Keratinocyte (primary cell): ENCODE measurements at places on chromosomes 16 and 17. TPM values are rescaled to one million over a fixed set of nuclear protein-coding genes. Genes with fewer than 3 reads are reported as not detected.

AP2B1 gene
- polyA plus RNA-seq: 151 to 209 TPM (median 189 TPM) in 3 replicates

UNC45B gene
- 0.03 to 0.04 TPM in 2 of 3 replicates, not detected in the other for polyA plus RNA-seq

IL32 gene
- 0.28 to 0.67 TPM (median 0.31 TPM) in 3 replicates for polyA plus RNA-seq

PPL gene
- 23.5 to 26.6 TPM (median 25.3 TPM) in 3 replicates for polyA plus RNA-seq

RANBP10 gene
- 9.3 to 9.9 TPM (median 9.5 TPM) in 3 replicates for polyA plus RNA-seq

- no peak for DNase-seq
- H3K4me3 ChIP-seq: no peak overlapping the region
- H3K4me1 ChIP-seq: no peaks in the 10 kb centered on the region
- H3K36me3 ChIP-seq: no peaks in the 10 kb centered on the region
- H3K27ac ChIP-seq: no peak overlapping the region
These were observed 10.0 kb downstream of the SLC22A31 start for GRCh38 chr16:89190150-89190958.

DNA sequence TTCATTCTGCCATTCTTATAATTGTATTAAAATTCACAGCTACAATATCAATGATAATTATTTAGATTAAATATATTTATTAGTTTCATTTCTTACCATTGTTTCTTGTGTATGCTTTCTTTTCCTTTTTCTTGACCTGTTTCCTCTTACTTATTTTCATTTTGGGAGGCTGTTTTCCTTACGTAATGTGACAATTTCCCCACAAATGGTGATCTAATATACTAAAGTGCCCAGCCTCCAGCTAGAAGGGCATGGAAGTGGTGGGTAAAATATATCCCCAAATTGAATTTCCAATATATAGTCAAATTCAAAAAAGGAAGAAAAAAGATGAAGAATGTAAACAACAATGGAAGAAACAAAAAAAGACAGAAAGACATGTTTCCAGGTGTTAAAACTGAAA, 1.5 kb upstream of the ABCA6 start:
- no peak for DNase-seq
- H3K4me1 ChIP-seq: no peaks in the 10 kb centered on the region
- H3K27me3 ChIP-seq: no peaks in the 10 kb centered on the region
- no peak overlapping the region for H3K4me3 ChIP-seq
- H3K36me3 ChIP-seq: no peaks in the 10 kb centered on the region

DNA sequence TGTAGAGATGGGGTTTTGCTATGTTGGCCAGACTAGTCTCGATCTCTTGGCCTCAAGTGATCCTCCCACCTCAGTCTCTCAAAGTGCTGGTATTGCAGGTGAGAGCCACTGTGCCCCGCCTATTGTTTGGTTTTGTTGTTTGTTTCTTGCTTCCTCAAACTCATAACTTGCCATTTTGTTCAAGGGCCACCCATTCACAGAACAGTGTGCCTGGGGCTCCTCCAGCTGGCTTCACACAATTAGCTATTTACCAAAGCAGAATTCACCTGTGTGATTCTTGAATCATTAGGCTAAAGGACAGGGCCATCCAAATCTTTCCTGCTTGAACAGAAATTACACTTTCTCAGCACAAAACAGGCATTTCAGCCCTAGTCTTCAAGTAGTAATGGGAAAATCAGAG, 7.2 kb downstream of the ABHD15 start:
- no peak overlapping the region for H3K27ac ChIP-seq
- H3K4me3 ChIP-seq: no peak overlapping the region
- DNase-seq: no peak
- H3K36me3 ChIP-seq: peaks cover 4% of the 10 kb centered on the region

GRCh38 chr16:69087161-69087581, 18.3 kb upstream of the HAS3 start:
- no peak overlapping the region for H3K4me3 ChIP-seq
- no peak overlapping the region for H3K27ac ChIP-seq
- no peak for DNase-seq
- H3K27me3 ChIP-seq: no peaks in the 10 kb centered on the region
- H3K4me1 ChIP-seq: peaks cover 18% of the 10 kb centered on the region

DNA sequence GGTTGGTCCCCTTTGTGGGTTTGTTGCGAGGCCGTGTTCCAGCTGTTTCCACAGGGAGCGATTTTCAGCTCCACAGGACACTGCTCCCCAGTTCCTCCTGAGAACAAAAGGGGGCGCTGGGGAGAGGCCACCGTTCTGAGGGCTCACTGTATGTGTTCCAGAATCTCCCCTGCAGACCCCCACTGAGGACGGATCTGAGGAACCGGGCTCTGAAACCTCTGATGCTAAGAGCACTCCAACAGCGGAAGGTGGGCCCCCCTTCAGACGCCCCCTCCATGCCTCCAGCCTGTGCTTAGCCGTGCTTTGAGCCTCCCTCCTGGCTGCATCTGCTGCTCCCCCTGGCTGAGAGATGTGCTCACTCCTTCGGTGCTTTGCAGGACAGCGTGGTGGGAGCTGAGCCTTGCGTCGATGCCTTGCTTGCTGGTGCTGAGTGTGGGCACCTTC, 27.3 kb upstream of the STH start:
- H3K4me1 ChIP-seq: no peaks in the 10 kb centered on the region
- no peaks in the 10 kb centered on the region for H3K36me3 ChIP-seq
- H3K27ac ChIP-seq: no peak overlapping the region
- H3K4me3 ChIP-seq: no peak overlapping the region
- DNase-seq: no peak

DNA sequence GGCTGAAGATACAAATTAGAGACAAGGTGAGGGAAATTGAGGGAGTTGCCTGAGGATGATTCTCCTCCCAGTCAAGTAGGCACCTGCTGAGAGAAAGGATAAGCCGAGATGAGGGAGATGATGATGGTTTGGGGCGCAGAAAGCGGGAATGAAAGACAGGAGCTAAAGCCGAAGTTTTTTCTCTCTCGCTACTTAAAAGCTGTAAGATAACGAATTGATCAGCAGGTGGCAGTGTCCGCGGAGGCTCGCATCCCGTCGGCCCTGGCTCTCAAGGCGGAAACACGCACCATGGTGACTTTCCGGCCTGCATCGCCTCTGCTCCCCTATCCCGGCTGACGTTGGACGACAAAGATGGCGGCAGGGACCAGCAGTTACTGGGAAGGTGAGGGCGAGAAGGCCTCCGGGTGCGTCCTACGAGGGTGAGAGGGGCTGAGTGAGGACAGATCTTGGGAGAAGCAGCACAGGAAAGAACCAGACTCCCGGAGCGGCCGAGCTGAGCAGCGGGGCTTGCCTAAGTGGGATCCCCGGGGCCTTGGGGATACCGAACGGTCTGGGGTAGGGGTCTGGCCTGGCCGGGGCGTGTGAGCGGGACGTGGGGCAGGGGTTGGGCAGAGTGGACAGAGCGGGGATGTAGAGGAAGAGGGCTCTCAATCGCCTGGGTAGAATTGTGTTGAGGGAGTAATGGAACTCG, at the start of gene GOSR1:
Gene GOSR1, plus strand, starts transcription at position 326 of the 691 bp plus-strand sequence. Its CDS starts 26 bp downstream, at position 352.
- H3K27me3 ChIP-seq: no peaks in the 10 kb centered on the region
- peak within 1 kb of the TSS; percentile 83 for H3K4me3 ChIP-seq
- peak within 1 kb of the TSS; percentile 91 for H3K27ac ChIP-seq
- H3K4me1 ChIP-seq: peaks cover 14% of the 10 kb centered on the region

DNA sequence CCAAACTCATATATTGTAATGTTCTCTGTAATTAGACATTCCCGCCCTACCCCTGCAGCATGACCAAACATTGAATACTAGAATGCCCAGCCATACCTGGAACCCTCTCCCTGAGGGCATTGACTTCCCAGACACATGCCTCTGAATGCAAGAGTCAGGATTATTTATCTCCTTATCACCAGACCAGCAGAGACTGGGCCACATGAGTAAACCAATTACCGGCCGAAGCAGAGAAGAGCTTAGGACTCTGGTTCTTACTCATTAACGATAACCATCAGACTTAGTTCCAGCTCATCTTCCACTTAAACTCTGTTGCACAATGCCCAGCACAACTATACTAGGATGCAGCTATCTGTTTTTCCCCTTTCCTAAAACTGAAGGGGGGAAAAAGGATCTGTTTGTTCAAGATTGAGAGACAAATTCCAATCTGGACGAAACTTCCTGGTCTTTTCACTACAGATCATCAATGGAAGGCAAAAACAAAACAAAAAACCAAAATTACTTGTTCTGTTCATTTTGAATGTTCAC, 88.2 kb upstream of the CORO6 start:
- H3K27ac ChIP-seq: peak overlapping the region; percentile 48
- no peak overlapping the region for H3K4me3 ChIP-seq
- H3K4me1 ChIP-seq: peaks cover 28% of the 10 kb centered on the region
- no peaks in the 10 kb centered on the region for H3K36me3 ChIP-seq
- no peaks in the 10 kb centered on the region for H3K27me3 ChIP-seq
- DNase-seq: peak; percentile 90

GRCh38 chr17:80845069-80845862, 146.4 kb upstream of the CHMP6 start:
- no peak overlapping the region for H3K27ac ChIP-seq
- peaks cover 4% of the 10 kb centered on the region for H3K4me1 ChIP-seq
- no peak overlapping the region for H3K4me3 ChIP-seq
- no peaks in the 10 kb centered on the region for H3K27me3 ChIP-seq
- no peak for DNase-seq

GRCh38 chr16:2467528-2468232, 3.4 kb upstream of the NTN3 start:
- H3K27me3 ChIP-seq: peaks cover 28% of the 10 kb centered on the region
- peaks cover 11% of the 10 kb centered on the region for H3K4me1 ChIP-seq
- H3K36me3 ChIP-seq: no peaks in the 10 kb centered on the region
- H3K4me3 ChIP-seq: peak overlapping the region; percentile 59
- no peak overlapping the region for H3K27ac ChIP-seq

GRCh38 chr16:23504453-23505179, 5.7 kb downstream of the GGA2 start:
- H3K27ac ChIP-seq: peak overlapping the region; percentile 89
- H3K36me3 ChIP-seq: no peaks in the 10 kb centered on the region
- H3K27me3 ChIP-seq: no peaks in the 10 kb centered on the region
- H3K4me1 ChIP-seq: peaks cover 49% of the 10 kb centered on the region
- peak overlapping the region; percentile 12 for H3K4me3 ChIP-seq

- no peak for DNase-seq
- H3K4me1 ChIP-seq: peaks cover 16% of the 10 kb centered on the region
- no peaks in the 10 kb centered on the region for H3K27me3 ChIP-seq
- peak overlapping the region; percentile 40 for H3K27ac ChIP-seq
- H3K4me3 ChIP-seq: peak overlapping the region; percentile 63
- peaks cover 1% of the 10 kb centered on the region for H3K36me3 ChIP-seq
These were observed 587 bp downstream of the PLD6 start for GRCh38 chr17:17205368-17206123.

GRCh38 chr17:18368946-18369345, 5.6 kb upstream of the SHMT1 start:
- H3K27ac ChIP-seq: no peak overlapping the region
- DNase-seq: no peak
- H3K4me3 ChIP-seq: no peak overlapping the region

DNA sequence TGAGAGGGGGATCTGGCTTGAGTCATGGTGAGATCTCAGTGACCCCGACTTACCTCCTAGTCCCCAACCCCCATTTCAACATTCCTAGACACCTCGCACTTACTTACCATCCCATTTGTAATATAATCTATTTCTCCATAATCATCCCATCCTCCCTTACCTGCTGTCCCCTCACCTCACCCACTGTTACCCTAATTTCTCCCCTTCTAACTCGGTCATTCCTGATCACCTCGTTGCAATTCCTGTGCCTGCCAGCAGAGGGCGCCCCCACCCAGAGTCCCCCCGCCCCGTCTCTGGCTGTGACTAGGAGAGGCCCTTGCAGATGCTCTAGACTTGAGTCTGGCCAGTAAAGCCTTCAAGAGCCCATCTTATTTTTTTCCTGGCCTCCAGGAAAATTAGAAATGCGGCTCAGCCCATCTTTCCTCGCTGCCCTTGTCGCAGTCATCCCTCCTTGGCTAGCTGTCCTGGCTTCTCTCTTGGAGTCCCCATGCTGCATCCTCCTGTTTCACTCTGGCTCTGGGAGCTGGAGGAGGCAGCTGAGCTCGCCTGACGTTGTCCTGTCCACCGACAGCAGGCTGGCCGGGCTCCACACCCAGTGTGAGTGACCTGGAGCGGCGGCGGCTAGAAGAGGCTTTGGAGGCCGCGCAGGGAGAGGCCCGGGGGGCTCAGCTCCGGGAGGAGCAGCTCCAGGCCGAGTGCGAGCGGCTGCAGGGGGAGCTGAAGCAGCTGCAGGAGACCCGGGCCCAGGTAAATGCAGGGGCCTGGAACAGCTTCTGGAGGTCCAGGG, 5.0 kb downstream of the TBKBP1 start:
- H3K36me3 ChIP-seq: peaks cover 5% of the 10 kb centered on the region
- H3K4me3 ChIP-seq: no peak overlapping the region
- DNase-seq: no peak
- no peaks in the 10 kb centered on the region for H3K27me3 ChIP-seq

GRCh38 chr17:35162755-35163154, 15.1 kb downstream of the UNC45B start:
- peaks cover 44% of the 10 kb centered on the region for H3K4me1 ChIP-seq
- H3K36me3 ChIP-seq: no peaks in the 10 kb centered on the region
- no peak overlapping the region for H3K4me3 ChIP-seq
- no peak for DNase-seq
- H3K27me3 ChIP-seq: no peaks in the 10 kb centered on the region
- H3K27ac ChIP-seq: no peak overlapping the region

GRCh38 chr16:86635176-86635876, 57.0 kb downstream of the FOXL1 start:
- no peak overlapping the region for H3K27ac ChIP-seq
- H3K36me3 ChIP-seq: no peaks in the 10 kb centered on the region
- no peaks in the 10 kb centered on the region for H3K4me1 ChIP-seq

- H3K4me3 ChIP-seq: peak overlapping the region; percentile 84
- peak overlapping the region; percentile 51 for H3K27ac ChIP-seq
- H3K4me1 ChIP-seq: peaks cover 37% of the 10 kb centered on the region
- peaks cover 30% of the 10 kb centered on the region for H3K36me3 ChIP-seq
- no peak for DNase-seq
These were observed 1.6 kb downstream of the NDUFB10 start for GRCh38 chr16:1960665-1961630.

- DNase-seq: no peak
- peak overlapping the region; percentile 44 for H3K27ac ChIP-seq
- H3K4me3 ChIP-seq: no peak overlapping the region
- peaks cover 5% of the 10 kb centered on the region for H3K4me1 ChIP-seq
- H3K36me3 ChIP-seq: no peaks in the 10 kb centered on the region
These were observed 10.7 kb upstream of the USP10 start for GRCh38 chr16:84689111-84689510.

DNA sequence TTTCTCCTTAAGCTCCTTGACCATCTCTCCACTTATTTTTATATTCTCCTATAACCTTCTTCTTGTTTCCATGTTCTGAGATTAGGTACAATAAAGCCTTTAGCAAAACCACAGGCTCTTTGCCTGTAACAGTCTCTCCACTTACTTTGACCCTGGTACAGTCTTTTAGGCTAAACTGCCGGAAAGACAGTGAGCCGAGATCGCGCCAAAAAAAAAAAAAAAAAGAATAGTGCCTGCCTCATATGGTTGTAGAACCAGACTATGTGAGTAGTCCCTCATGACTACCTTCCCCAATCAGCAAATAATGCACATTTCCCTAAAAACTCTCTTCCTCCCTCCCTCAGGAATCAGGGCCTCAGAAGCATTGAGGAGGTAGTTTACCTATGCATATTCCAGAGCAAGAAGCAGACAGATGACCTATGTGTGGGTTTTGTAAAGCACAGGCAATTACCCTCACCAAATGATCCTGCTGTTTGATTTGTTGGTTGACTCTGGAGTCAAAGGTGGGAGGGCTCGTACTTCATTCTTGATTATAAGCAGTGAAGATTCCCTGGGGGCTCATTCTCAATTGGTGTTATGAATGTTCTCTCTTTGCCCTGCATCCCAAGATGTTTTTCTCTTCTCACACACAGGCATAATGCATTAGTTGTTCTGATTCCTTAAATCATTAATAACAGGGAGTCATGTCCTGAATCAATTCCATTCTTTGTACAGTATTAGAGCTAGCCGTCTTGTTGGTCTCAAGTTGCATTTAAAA, 8.9 kb upstream of the NME1 start:
- H3K27me3 ChIP-seq: no peaks in the 10 kb centered on the region
- no peak for DNase-seq
- H3K4me3 ChIP-seq: no peak overlapping the region
